ENCODE measurements at places on chromosomes 1 and 21. TPM values are rescaled to one million over a fixed set of nuclear protein-coding genes. Genes with fewer than 3 reads are reported as not detected.

DNA sequence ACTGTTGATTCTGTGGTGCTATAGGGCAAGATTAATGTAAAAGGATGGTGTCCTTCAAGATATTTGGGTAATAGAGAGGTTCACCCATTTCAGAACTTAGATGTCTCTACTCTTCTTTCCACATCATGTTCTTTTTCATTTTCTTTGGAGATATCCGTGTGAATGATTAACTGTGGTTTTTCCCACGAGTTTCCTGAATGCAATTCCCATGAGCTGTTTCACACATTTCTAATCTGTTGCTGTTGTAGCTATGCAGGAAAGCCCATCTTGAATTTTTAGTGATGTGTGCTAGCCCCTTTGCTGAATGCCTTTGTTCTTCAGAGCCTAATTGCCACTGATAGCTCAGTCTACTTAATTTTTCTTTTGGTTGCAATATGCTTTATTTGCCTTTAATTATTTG is 27.6 kb downstream of the SNX27 start:
- H3K4me1 ChIP-seq: no peaks in the 10 kb centered on the region
- no peak overlapping the region for H3K4me3 ChIP-seq
- no peak for DNase-seq
- H3K36me3 ChIP-seq: no peaks in the 10 kb centered on the region
- no peaks in the 10 kb centered on the region for H3K27me3 ChIP-seq

ST6GALNAC3 gene
- 2.2 TPM for total RNA-seq

GRCh38 chr1:40303051-40303771 is 13.9 kb downstream of the COL9A2 start:
- H3K4me1 ChIP-seq: peaks cover 16% of the 10 kb centered on the region
- no peaks in the 10 kb centered on the region for H3K27me3 ChIP-seq
- DNase-seq: no peak
- no peak overlapping the region for H3K27ac ChIP-seq
- H3K36me3 ChIP-seq: no peaks in the 10 kb centered on the region

- H3K4me1 ChIP-seq: no peaks in the 10 kb centered on the region
- peaks cover 31% of the 10 kb centered on the region for H3K36me3 ChIP-seq
- DNase-seq: no peak
- no peak overlapping the region for H3K4me3 ChIP-seq
- no peaks in the 10 kb centered on the region for H3K27me3 ChIP-seq
Measured at GRCh38 chr1:149966405-149966804, 29.7 kb upstream of the MTMR11 start.

- peaks cover 27% of the 10 kb centered on the region for H3K4me1 ChIP-seq
- no peak for DNase-seq
- no peak overlapping the region for H3K4me3 ChIP-seq
- 0 out of 2 replicates have a peak, but pooled peaks cover under 1% of the 10 kb centered on the region for H3K36me3 ChIP-seq
- H3K27me3 ChIP-seq: no peaks in the 10 kb centered on the region
Measured at GRCh38 chr1:203691447-203691846, 64.8 kb downstream of the ATP2B4 start.

PROK1 gene
- 0.22 TPM for total RNA-seq

- no peak overlapping the region for H3K4me3 ChIP-seq
- H3K27me3 ChIP-seq: no peaks in the 10 kb centered on the region
- H3K4me1 ChIP-seq: no peaks in the 10 kb centered on the region
- H3K36me3 ChIP-seq: no peaks in the 10 kb centered on the region
Measured at GRCh38 chr1:48920851-48921250, 144.2 kb upstream of the BEND5 start.

GRCh38 chr1:3727825-3728776 is 24.1 kb upstream of the CCDC27 start:
- H3K36me3 ChIP-seq: no peaks in the 10 kb centered on the region
- H3K4me3 ChIP-seq: no peak overlapping the region
- no peak for DNase-seq
- no peaks in the 10 kb centered on the region for H3K4me1 ChIP-seq
- H3K27me3 ChIP-seq: no peaks in the 10 kb centered on the region
